ENCODE measurements at places on chromosomes 4 and X. TPM values are rescaled to one million over a fixed set of nuclear protein-coding genes. Genes with fewer than 3 reads are reported as not detected.

DNA sequence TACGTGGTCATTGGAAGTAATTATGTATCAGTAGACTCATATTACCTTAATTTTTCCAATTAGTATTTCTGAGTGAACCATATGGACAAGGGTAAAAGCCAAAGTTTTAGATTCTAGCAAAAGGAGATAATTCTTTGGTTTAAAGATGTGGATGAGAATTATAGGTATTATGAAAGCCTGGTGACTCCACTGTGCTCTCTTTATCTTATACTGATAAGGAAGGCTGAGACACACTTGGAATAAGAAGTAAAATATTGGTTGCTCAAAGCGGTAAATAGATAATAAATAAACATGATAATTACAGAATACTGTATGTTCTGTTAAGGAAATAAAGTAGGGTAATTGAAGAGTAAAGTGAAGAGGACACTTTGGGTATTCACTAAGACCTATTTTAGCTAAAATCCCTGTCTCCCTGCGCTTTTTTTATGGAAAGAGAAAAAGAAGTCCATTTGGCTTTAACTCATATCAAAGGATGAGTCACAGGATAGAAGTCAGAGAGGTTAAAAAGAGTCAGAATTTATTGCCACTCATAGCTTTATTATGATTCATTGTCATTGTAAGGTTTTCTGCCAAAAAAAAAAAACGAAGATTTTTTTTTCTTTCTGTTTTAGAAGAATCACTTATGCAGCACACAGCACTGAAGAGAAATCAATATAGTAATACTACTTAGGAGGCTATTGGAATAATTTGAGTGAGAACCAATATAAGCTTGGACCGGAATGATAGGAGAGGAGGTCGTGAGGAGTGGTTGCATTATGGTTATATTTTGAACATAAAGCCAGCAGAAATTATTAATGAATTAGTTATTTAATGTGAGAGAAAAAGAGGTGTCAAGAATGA is 2463.1 kb downstream of the ARAP2 start:
- H3K27me3 ChIP-seq = no peaks in the 10 kb centered on the region
- H3K36me3 ChIP-seq = no peaks in the 10 kb centered on the region
- H3K4me3 ChIP-seq = no peak overlapping the region
- H3K27ac ChIP-seq = no peak overlapping the region
- H3K4me1 ChIP-seq = no peaks in the 10 kb centered on the region
- DNase-seq = no peak

- no peaks in the 10 kb centered on the region for H3K27me3 ChIP-seq
- DNase-seq = no peak
- no peak overlapping the region for H3K27ac ChIP-seq
- no peaks in the 10 kb centered on the region for H3K4me1 ChIP-seq
- no peak overlapping the region for H3K4me3 ChIP-seq
These were observed 582.0 kb upstream of the EPHA5 start for GRCh38 chr4:66252291-66252690.

GRCh38 chr4:19711871-19712270 is 539.8 kb upstream of the SLIT2 start:
- H3K27ac ChIP-seq = no peak overlapping the region
- H3K27me3 ChIP-seq = no peaks in the 10 kb centered on the region
- DNase-seq = no peak

GRCh38 chr4:139919521-139919920 is 234.5 kb downstream of the MAML3 start:
- no peaks in the 10 kb centered on the region for H3K36me3 ChIP-seq
- H3K27ac ChIP-seq = no peak overlapping the region
- no peaks in the 10 kb centered on the region for H3K4me1 ChIP-seq
- H3K4me3 ChIP-seq = no peak overlapping the region
- no peak for DNase-seq

DNA sequence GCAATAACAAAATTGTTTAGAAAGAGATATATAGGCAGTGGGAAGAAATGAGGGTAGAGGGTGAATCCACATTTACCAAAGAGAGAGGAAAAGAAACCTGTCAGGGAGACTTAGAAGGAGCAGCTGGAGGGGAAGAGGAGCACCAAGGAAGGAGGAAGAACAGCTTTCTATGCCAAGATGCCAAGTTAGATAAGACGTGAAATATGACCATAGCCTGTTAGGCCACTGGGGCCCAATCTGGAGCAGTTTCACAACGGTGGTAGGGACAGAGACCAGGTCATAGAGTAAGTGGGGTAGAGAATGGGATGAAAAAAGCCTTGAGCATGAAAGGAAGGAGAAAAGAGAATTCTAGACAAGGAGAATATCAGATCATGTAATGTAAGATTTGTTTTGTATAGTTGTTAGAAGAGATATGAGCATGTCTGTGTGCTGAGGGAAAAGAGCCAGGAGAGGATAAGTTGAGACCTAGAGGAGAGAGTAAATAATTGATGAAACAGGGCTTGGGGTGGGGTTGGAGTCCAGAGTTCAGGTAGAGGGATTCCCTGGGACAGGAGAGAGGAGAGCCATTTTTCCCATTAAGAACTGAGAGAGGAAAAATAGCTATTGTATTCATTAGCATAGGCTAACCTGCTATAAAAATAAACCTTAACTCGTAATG is 4.4 kb upstream of the SOWAHB start:
- no peak overlapping the region for H3K4me3 ChIP-seq
- no peak for DNase-seq
- no peak overlapping the region for H3K27ac ChIP-seq
- H3K4me1 ChIP-seq = peaks cover 9% of the 10 kb centered on the region

- H3K27ac ChIP-seq = no peak overlapping the region
- no peaks in the 10 kb centered on the region for H3K36me3 ChIP-seq
- H3K4me3 ChIP-seq = no peak overlapping the region
- H3K27me3 ChIP-seq = no peaks in the 10 kb centered on the region
- DNase-seq = no peak
These were observed 282.3 kb downstream of the INPP4B start for GRCh38 chr4:142563682-142564291.

CYSLTR1 gene
- total RNA-seq = 1.3 TPM

TCP11X2 gene
- total RNA-seq = not detected

TMEM150C gene
- not detected for total RNA-seq

Measured in activated CD8-positive, alpha-beta memory T cell treated with anti-CD3 and anti-CD28 coated beads, Interleukin-2, amount 10 ng/mL, durations not matched to agents 7 days and 5 days (primary cell).